ENCODE measurements at places on chromosomes 4 and X. TPM values are rescaled to one million over a fixed set of nuclear protein-coding genes. Genes with fewer than 3 reads are reported as not detected.

The CD99L2 gene
- polyA plus RNA-seq, result 12.1 TPM

The PNPLA4 gene
- 18.2 TPM for polyA plus RNA-seq

The RTL9 gene
- polyA plus RNA-seq, result 0.09 TPM

The FAAH2 gene
- 3.6 TPM for polyA plus RNA-seq

The PNMA3 gene
- 4.7 TPM for polyA plus RNA-seq

Data from H1 (cell line).